ENCODE measurements at places on chromosomes 3 and 15.

GRCh38 chr15:100772892-100773520 is 106.6 kb upstream of the ALDH1A3 start:
- DNase-seq, result no peak

GRCh38 chr15:88702983-88703382 is 64.2 kb downstream of the ISG20 start:
- no peak for DNase-seq

GRCh38 chr3:32991781-32992180 is 40.3 kb downstream of the CCR4 start:
- DNase-seq, result no peak

- DNase-seq, result no peak
Observed at GRCh38 chr3:126134219-126134975, 46.0 kb downstream of the ALDH1L1 start.

DNA sequence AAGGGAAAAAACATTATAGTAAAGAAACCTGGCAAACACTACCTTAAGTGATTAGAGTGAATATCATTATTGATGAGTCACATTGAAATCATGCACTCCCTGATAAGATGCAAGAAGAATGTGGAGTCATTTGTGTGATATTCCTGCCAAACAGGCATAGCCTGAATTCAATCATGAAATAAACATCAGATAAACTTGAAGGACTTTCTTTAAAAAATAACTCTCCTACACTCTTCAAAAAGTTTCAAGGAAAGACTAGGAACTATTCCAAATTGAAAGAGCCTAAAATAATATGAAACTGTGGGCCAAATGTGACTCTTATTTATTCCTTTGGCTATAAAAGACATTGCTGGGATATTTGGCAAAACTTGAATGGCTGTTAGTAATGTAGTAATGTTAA is 625.7 kb upstream of the LMCD1 start:
- no peak for DNase-seq

Data from SIG-M5 (cell line).